ENCODE measurements at places on chromosomes 7 and 10.
A peak's percentile ranks its signal among the peaks of the same experiment; 100 is the strongest.

- DNase-seq: peak; percentile 10
- peaks cover 49% of the 10 kb centered on the region for H3K4me1 ChIP-seq
- H3K27me3 ChIP-seq: no peaks in the 10 kb centered on the region
- H3K4me3 ChIP-seq: no peak overlapping the region
- no peaks in the 10 kb centered on the region for H3K36me3 ChIP-seq
- peak overlapping the region; percentile 87 for H3K27ac ChIP-seq
Measured at GRCh38 chr10:89351412-89351779, 23.6 kb downstream of the IFIT3 start.

GRCh38 chr7:87217983-87218653, 1.4 kb downstream of the TMEM243 start:
- H3K4me1 ChIP-seq: peaks cover 8% of the 10 kb centered on the region
- DNase-seq: no peak

DNA sequence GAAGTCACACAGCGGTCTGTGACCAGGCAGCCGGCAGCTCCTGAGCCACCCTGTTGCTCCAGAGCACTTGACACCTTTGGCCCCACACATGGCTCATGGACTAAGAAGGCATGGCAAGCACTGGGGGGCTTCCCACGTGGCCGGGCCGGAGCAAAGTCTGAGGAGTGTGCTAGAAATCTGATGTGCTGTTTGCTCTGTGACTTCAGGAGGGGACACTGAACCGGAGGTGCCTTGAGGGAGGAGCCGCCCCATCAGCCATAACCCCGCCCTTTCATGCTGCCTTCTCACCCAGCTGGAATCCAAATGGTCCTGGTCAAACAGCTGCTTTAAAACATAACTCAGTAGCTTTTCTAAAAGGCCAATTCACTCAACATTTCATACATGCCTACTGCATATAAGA, 33.5 kb downstream of the PROSER2 start:
- H3K4me1 ChIP-seq: no peaks in the 10 kb centered on the region
- DNase-seq: no peak
- H3K27ac ChIP-seq: no peak overlapping the region
- H3K4me3 ChIP-seq: no peak overlapping the region
- H3K36me3 ChIP-seq: peaks cover 8% of the 10 kb centered on the region

DNA sequence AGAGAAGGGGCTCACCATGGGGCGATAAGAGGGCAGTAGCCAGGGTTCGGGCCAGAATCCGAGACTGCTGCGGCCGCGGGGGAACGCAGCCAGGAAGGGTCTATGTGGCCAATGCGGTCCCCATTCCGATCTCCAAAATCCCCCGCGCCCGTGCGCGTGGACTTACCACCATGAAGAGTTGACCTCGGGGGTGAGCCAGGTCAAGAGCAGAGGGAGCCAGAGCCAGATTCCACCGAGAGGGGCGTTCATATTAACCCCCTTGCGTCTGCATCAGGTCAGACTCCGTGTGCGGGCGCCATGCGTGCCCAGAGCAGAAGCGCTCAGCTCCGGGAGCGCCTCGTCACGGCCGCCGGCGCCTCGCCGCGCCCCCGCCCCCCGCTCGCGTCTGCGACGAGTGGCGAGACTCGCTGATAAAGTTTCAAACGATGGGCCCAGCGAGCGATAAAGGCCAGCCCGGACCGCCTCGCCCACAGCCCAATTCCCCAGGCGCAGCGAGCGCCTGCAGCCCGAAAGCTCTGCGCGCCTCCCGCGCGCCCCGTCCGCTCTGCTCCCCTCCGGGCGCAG, at the start of gene WNT2:
TSS of gene WNT2 (minus strand) at position 318 of the 564 bp plus-strand sequence. CDS start at position 249, 69 bp downstream.
- H3K36me3 ChIP-seq: no peaks in the 10 kb centered on the region
- no peak for DNase-seq
- H3K4me3 ChIP-seq: peak within 1 kb of the TSS; percentile 58
- peaks cover 42% of the 10 kb centered on the region for H3K27me3 ChIP-seq

- peaks cover 59% of the 10 kb centered on the region for H3K27me3 ChIP-seq
- no peaks in the 10 kb centered on the region for H3K36me3 ChIP-seq
- no peak for DNase-seq
- H3K4me1 ChIP-seq: no peaks in the 10 kb centered on the region
- H3K27ac ChIP-seq: no peak overlapping the region
- H3K4me3 ChIP-seq: no peak overlapping the region
Measured at GRCh38 chr10:98115031-98115787, 19.2 kb upstream of the R3HCC1L start.

DNA sequence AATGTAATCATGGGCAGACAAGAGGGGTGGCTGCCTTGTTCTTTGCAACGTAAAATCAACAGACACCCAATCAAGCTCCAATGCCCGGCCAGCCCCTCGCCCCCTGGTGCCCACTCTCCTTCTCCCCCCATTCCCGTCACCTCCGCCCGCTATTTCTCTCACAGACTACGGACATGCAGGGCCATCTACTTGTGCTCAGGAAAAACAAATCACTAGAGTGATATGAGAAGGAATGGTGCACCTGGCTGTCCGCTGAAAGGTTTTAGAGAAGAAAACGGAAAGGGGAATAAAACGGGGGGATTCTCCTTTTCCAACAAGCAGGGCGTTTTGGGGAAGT, 396 bp downstream of the GRM8 start:
- peak overlapping the region; percentile 79 for H3K4me3 ChIP-seq
- H3K27ac ChIP-seq: no peak overlapping the region
- H3K36me3 ChIP-seq: no peaks in the 10 kb centered on the region
- peaks cover 58% of the 10 kb centered on the region for H3K27me3 ChIP-seq

GRCh38 chr7:20351901-20352300, 21.2 kb downstream of the ITGB8 start:
- no peaks in the 10 kb centered on the region for H3K27me3 ChIP-seq
- H3K36me3 ChIP-seq: no peaks in the 10 kb centered on the region
- H3K4me3 ChIP-seq: peak overlapping the region; percentile 45
- peak overlapping the region; percentile 95 for H3K27ac ChIP-seq

DNA sequence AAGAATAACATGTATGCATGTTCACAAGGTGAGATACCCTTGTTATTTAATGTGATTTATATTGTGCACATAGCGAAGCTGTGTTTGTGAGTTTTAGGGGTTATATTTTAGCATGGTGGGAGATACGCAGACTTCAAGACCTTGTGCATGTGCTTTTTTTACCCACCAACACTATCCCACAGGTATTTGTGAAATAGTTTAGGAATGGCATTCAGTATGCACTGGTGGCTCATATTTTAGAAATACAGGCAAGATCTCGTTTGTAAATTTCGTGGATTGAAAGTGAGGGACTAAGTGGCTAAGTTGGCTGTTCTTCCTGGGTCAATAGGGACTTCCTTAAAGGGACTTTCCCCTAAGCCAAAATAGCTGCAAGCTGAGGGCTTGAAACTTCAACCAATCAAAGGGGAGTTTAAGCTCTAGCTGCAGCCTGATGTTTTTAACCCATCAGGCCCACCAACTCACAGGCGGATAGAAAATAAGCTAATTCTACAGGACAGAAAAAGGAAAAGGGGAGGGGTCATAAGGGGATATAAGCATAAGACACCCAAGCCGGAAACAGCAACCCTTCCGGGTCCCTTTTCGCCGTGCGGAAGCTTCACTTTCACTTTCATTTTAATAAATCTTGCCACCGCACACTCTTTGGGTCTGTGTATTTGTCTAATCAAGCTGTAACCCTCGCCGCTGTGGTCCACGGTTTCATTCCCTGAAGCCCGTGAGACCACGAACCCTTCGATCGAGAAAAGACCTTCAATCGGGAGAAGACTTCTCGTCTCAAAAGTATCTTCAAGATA, 291.0 kb downstream of the GPR158 start:
- no peaks in the 10 kb centered on the region for H3K36me3 ChIP-seq
- H3K4me3 ChIP-seq: no peak overlapping the region
- H3K27ac ChIP-seq: no peak overlapping the region
- no peaks in the 10 kb centered on the region for H3K4me1 ChIP-seq
- no peak for DNase-seq

DNA sequence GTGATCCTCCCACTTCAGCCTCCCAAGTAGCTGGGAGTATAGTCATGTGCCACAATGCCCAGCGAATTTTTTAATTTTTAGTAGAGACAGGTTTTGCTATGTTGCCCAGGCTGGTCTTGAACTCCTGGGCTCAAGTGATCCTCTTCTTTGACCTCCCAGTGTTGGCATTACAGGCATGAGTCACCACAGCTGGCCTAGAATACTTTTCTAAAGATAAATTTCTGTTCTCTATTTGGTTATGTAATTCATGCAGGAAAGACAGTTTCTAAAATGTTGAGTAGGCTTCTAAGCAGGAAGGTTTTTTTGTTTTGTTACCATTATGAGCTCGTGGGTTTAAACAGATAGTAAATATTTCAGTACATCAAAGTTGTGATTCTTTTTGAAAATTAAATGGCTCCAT, 5.0 kb downstream of the RBAK start:
- no peaks in the 10 kb centered on the region for H3K27me3 ChIP-seq
- no peaks in the 10 kb centered on the region for H3K4me1 ChIP-seq
- no peak overlapping the region for H3K27ac ChIP-seq
- peaks cover 66% of the 10 kb centered on the region for H3K36me3 ChIP-seq
- H3K4me3 ChIP-seq: no peak overlapping the region
- DNase-seq: no peak

- DNase-seq: no peak
- H3K27me3 ChIP-seq: no peaks in the 10 kb centered on the region
- H3K27ac ChIP-seq: no peak overlapping the region
- no peak overlapping the region for H3K4me3 ChIP-seq
- H3K36me3 ChIP-seq: no peaks in the 10 kb centered on the region
Measured at GRCh38 chr7:70776627-70777101, 355.3 kb upstream of the GALNT17 start.

All from PC-3 (cell line).